ENCODE measurements at places on chromosomes 13 and 19. TPM values are rescaled to one million over a fixed set of nuclear protein-coding genes. Genes with fewer than 3 reads are reported as not detected.

GRCh38 chr19:15123031-15123890 is 16.1 kb downstream of the SYDE1 start:
- H3K4me1 ChIP-seq, result peaks cover 30% of the 10 kb centered on the region
- no peak overlapping the region for H3K27ac ChIP-seq
- H3K36me3 ChIP-seq, result peaks cover 48% of the 10 kb centered on the region
- H3K4me3 ChIP-seq, result no peak overlapping the region

- H3K4me1 ChIP-seq, result no peaks in the 10 kb centered on the region
- DNase-seq, result no peak
Observed at GRCh38 chr13:20359335-20359734, 127.2 kb upstream of the GJB6 start.

Gene CCNA1
- 0.74 TPM for total RNA-seq

GRCh38 chr13:59061621-59062020 is 1102.1 kb downstream of the DIAPH3 start:
- no peaks in the 10 kb centered on the region for H3K27me3 ChIP-seq
- no peak overlapping the region for H3K27ac ChIP-seq
- no peaks in the 10 kb centered on the region for H3K4me1 ChIP-seq
- no peak for DNase-seq
- H3K4me3 ChIP-seq, result no peak overlapping the region

GRCh38 chr19:33208904-33209849 is 15.0 kb downstream of the LRP3 start:
- no peaks in the 10 kb centered on the region for H3K27me3 ChIP-seq
- H3K27ac ChIP-seq, result no peak overlapping the region
- DNase-seq, result no peak
- H3K4me1 ChIP-seq, result no peaks in the 10 kb centered on the region

Gene CYP4F22
- 0.30 TPM for total RNA-seq

DNA sequence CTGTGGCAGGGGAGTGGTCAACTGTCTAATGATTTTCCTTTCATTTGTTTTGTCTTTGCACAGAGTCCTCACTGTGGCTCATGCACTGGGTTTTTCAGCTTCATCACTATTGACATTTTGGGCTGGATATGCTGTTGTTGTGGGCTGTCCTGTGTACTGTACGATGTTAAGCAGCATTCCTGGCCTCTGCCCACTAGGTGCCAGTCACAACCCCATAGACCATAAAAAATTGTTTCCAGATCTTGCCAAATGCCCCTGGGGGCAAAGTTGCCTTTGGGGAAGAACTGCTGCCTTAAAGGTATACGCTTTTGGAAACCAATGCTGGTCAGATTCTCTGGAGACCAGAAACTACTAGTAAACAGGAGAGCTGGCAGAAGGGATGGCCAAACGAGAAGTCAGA is 310.4 kb downstream of the SPRY2 start:
- no peak overlapping the region for H3K27ac ChIP-seq
- no peaks in the 10 kb centered on the region for H3K27me3 ChIP-seq
- no peaks in the 10 kb centered on the region for H3K36me3 ChIP-seq
- no peak for DNase-seq

- H3K27me3 ChIP-seq, result no peaks in the 10 kb centered on the region
- H3K4me3 ChIP-seq, result no peak overlapping the region
- H3K36me3 ChIP-seq, result no peaks in the 10 kb centered on the region
- no peak for DNase-seq
- H3K4me1 ChIP-seq, result no peaks in the 10 kb centered on the region
Observed at GRCh38 chr13:91054902-91055301, 292.6 kb upstream of the MIR17HG start.

- no peak overlapping the region for H3K4me3 ChIP-seq
- no peak overlapping the region for H3K27ac ChIP-seq
- DNase-seq, result no peak
- no peaks in the 10 kb centered on the region for H3K4me1 ChIP-seq
Observed at GRCh38 chr19:19145281-19145680, 7.0 kb upstream of the TMEM161A start.

Data from spleen (tissue), 13 donors.